MCF 10A (cell line): ENCODE measurements at places on chromosomes 3 and 15. TPM values are rescaled to one million over a fixed set of nuclear protein-coding genes. Genes with fewer than 3 reads are reported as not detected.
A peak's percentile ranks its signal among the peaks of the same experiment; 100 is the strongest.

Gene KLHDC8B
- total RNA-seq, result 1.7 and 2.4 TPM in 2 replicates

Gene FSTL1
- total RNA-seq, result 49.4 and 56.4 TPM in 2 replicates

Gene GOLGA6L7
- total RNA-seq, result not detected in 2 replicates

Gene ARNT2
- 1.6 and 2.6 TPM in 2 replicates for total RNA-seq

Gene RTP1
- not detected in 2 replicates for total RNA-seq

Gene PLD1
- 8.0 and 14.8 TPM in 2 replicates for total RNA-seq

Gene XCR1
- total RNA-seq, result not detected in 2 replicates

Gene RLBP1
- total RNA-seq, result not detected in 2 replicates

Gene CP
- total RNA-seq, result 0.37 TPM in 1 of 2 replicates, not detected in the other

DNA sequence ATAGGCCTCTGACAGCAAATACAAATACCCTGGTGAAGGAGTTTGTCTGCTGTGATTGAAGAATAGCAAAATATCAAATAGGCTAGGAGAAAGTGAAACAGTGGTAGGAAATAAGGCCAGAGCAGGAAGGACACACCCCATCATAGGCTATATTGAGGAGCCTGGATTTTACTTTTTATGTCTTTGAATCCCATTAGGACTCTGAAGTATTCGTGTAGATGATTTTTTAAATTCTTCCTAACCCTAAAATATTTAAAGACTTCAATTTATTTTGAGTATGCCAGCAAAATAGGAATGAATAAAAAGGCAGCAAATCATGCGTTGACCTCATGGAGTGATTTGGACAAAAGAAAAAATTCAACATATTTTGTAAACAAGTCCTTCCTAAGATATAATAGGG is 562.8 kb downstream of the NAALADL2 start:
- no peak for DNase-seq

GRCh38 chr15:68781766-68782588 is 38.7 kb downstream of the ANP32A start:
- no peak for DNase-seq

DNA sequence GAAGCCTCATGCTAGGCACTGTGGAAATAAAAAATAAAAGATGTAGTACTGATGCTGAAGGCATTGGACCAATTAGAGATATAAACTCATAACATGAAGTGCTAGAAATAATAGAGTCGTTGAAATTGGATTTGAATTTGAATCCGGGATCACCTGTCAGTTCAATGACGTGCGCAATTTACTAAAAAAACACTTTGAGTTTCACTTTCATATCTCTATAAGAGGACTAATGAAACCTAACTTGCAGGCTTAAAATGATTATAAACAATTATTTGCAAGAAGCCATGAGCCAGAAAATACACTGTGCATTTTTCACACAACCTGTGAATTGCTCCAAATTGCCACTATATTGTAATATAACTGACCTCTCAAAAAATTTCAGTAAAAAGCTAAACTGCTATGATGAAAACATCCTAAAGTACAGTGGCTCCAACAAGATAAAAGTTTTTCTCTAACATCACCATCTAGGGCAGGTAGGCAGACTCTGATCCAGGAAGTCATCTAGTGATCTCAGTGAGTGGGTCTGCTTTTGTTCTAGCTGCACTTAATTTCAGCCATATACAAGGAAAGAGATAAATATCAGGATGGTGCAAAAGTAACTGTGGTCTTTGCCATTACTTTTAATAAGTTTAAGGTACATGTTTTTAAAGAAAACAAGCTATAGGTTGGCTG is 440.2 kb downstream of the CNTN6 start:
- DNase-seq, result no peak

DNA sequence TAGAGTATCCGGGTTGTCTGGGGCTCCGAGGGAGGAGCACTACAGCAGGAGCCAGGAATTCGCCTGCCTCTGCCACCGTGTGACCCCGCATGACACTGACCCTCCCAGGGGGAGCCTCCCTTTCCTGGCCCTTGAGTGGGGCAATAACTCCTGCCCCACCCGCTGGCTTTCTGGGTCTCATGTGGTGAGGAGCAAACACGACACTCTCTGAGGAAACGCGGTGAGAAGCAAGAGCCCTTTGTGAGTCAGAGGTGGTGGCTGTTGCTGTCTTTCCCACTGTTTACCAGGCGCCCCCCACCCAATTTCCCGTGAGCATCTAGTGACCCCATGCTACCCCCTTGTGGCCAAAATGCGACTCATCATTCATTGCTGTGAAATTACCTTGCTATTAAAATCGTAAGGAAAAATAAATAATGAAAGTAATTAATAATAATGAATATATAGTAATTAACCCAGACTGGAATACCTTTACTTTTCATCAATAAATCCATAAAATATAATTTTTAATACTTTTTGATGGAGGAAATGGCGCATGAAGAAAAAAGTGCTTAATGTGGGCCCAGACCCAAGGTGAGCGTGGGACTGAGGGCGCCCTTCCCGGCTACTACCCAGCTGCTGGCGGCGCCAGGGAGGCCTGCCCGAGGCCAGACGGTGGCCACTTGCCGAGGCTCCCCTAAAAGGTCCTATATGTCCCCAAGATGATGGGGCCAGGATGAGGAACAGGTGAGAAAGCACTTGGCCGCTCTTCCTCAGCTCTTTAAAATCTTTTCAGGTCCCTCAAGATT is 29.3 kb downstream of the CCNL1 start:
- DNase-seq, result peak; percentile 80

DNA sequence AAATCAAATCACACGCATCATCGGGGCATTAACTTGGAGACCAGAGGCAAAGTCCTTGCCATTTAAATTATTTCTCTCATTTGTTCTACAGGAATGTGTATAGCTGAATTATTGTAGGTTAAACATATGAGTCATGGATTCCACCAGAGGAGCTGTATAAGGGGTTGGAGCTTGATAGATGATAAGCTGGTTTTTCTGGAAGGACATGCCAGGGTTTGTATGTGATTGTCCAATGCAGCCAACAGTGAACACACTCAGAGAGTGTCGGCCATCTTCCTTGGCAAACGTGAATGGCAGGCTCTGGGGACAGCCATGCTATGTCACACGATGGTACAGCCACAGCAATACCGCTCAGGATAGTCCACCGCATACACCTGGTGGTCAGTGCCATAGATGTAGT is 25.1 kb downstream of the SSUH2 start:
- DNase-seq, result no peak

DNA sequence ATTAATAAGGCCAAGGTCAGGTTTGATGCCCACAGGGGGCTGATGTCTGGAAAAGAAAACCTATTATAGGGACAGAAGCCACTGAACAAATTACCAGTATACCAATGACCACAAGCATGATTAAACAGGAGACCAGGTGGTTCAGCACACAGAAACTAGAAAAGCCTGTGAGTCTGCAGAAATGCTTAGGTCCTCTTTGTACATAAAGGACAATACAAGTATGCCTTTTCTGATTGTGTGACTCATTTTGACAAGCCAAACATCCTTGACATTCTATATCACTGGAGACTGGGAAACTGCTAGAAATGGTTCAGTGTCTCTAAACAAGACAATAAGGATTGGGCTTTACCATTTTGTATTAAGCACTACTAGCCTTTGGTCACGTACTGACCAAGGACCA is 113.2 kb upstream of the MYO5C start:
- no peak for DNase-seq

DNA sequence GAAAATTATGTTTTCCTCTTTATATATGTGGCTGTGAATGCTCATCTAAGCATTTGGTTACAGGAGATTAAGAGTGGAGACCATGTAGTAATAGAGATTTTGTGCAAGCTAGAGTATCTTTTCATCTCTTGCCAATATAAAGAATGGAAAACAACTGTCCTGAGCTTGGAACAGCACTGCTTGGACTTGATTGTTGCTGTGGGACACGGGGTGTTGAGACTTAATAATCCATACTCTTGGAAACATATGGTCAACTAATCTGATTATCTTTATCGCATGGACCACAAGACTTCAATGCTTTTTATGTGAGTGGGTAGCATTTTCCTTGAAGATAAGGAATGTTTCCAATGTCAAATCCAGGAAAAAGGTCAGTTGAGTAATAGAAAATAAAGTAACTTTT is 806.3 kb downstream of the DIPK2A start:
- no peak for DNase-seq

GRCh38 chr3:48696156-48696555 is 10.4 kb upstream of the NCKIPSD start:
- DNase-seq, result no peak

- DNase-seq, result no peak
These were observed 14.8 kb downstream of the LYSMD4 start for GRCh38 chr15:99718421-99718820.

DNA sequence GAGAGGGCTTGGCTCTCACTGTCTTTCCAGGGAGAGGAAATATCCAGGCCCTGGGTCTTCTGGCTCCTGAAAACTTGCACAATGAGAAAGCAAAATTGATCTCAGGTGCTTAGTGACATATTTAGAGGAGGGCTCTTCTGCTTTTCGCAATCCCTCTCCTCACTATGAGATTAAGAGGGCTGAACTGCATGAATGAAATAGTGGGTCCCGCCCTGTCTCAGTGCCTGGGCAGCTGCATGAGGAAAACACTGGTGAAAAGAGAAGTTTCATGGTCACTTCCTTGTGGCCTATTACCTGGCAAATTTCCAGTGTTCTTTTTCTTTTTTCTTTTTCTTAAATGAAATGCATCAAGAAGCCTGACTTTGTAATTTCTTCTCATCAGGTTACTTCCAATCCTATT is 73.5 kb downstream of the TRAK1 start:
- no peak for DNase-seq
